Frontal cortex (tissue), 4 donors: ENCODE measurements at places on chromosomes 11 and 22. TPM values are rescaled to one million over a fixed set of nuclear protein-coding genes. Genes with fewer than 3 reads are reported as not detected.

DNA sequence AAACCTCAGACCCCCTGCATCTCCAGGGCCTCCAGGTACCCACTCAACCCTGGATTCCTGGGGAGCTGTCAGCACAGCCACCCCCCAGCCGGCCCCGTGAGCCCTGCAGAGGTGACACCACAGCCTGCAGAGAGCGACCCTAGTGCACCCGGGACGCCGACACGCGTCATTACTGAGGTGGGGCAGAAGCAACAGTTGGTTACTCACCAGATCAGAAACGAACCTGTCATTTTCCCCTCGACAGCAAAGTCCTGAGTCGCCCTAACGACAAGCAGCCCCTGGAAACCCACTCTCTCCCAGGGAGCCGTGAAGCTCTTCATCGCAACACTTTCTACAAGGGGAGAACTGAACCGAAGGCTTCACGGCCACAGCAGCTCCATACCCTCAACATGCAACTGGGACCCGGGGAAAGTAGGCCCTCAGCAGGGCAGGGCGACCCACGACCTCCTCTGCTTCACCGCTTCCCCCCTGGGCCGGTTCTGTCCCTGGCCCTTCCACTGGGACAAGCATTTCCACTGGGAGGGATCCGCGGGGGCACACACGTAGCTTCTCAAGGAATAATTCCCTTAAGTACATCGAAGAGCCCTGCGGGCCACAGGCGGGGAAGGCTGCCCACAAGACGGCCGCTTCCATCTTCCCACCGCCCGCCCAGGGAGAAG, 1.6 kb downstream of the BRD1 start:
- no peak for DNase-seq

GRCh38 chr11:132088551-132088950, 718.1 kb downstream of the NTM start:
- no peak for DNase-seq

GRCh38 chr22:43078522-43078921, 10.7 kb downstream of the TTLL1 start:
- DNase-seq = no peak

DNA sequence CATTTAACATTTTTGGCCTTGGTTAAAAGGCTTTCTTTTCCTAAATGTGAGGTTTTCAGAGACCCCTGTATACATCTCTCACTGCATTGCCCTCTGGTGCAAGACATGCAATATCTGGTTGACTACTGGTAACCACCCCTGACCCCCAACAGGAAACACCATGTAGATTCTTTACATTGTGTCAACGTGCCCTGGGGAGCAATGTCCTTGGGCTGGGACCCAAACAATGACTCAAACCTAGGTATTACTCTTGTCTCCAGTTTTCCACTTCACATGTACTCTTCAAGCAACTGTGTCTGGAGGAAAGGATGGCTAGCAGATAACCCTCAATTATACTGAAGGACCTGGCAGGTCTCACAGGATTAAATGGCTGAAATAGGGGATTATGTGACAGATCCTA, 1.1 kb upstream of the GPR83 start:
- no peak for DNase-seq

GRCh38 chr11:656426-656825, 19.4 kb downstream of the DRD4 start:
- no peak for DNase-seq

- no peak for DNase-seq
Measured at GRCh38 chr22:21568347-21569075, 997 bp downstream of the UBE2L3 start.

DNA sequence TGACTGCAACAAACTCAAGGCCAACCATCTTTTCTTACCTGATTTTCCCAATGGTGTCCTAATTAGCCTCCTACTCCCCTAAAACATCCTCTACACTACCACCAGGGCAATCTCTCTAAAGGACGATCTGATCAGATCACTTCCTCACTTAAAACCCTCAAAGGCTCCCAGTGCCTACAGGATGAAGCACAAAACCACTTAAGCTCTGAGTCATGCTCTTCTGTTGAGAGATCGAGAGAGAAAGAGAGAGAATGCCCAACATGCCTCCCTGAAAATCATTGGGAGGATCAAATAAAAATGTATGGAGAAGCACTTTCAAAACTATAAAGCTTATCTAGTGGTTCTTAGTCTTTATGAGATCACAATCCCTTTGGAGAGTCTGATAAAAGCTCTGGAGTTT, 171.1 kb downstream of the CADM1 start:
- DNase-seq = no peak

GRCh38 chr11:385594-386351, 8.2 kb upstream of the PKP3 start:
- no peak for DNase-seq

- DNase-seq = no peak
Measured at GRCh38 chr22:44486538-44486937, 11.5 kb downstream of the RTL6 start.

DNA sequence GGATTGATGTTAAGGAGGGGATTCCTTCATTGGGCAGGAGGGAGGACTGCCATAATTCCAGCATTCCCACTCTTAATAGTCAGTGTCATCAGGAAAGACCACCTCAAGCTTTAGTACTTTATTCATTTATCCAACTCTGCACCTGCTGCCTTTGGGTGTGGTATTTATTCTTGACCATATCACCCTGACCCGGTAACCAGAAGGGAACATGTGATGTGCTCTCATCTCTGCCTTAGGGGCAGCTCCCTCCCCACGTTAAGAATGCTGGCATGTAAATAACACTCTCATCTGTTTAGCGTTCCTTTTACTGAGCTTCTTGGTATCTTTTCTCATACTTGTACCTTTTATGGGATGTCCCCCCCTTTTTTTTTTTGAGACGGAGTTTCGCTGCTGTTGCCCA, 7.7 kb downstream of the CAT start:
- DNase-seq = no peak

DNA sequence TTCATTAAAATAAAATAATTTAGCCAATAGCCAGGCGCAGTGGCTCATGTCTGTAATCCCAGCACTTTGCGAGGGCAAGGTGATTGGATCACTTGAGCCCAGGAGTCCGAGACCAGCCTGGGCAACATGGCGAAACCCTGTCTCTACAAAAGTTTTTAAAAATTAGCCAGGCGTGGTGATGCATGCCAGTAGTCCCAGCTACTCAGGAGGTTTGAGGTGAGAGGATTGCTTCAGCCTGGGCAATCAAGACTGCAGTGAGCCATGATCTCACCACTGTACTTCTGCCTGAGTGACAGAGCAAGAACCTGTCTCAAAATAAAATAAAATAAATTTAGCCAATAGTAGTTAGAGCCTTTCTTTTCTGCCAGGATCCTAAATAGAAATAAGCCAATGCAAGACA, 12.2 kb downstream of the HPS5 start:
- no peak for DNase-seq

DNA sequence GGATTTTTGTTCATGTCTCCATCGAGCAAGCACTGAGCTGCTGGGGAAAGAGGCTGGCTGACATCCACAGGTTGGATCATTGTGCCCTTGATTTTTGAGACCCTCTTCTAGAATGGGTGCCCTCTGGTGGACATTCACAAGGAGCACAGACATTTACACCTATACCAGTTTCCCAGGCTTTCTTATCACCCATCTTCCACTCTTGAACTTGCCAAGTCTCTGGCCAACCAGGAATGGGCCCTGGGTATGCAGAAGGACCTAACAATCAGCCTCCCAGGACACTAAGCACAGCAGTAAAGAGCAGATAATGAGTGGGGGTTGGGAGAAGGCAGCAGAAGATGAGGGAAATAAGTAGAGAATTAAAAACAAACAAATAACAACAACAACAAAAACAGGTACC, 5.7 kb upstream of the INTS4 start:
- no peak for DNase-seq

ELMOD1 gene
- total RNA-seq = 118 TPM

DNA sequence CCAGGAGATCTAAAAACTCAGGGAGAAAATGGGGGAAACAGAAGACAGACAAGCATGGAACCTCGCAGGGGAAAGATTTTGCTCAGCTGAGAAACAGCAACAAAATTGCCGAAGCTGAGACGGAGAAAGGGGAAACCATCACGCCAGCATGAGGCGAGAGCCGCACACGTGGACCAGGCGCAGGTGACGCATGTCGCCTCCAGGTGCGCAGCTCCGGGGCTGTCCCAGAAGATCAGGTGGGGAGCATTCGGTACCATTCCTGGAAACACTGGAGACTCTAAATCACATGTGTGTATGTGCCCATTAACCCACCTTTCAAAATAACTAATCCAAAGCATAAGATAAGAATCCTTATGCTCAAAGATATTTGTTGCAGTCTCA, 121.7 kb downstream of the BRD1 start:
- no peak for DNase-seq

GRCh38 chr11:77636731-77637344, 756 bp downstream of the CLNS1A start:
- no peak for DNase-seq

- no peak for DNase-seq
Measured at GRCh38 chr11:60852117-60852981, 3.4 kb downstream of the PTGDR2 start.

DNA sequence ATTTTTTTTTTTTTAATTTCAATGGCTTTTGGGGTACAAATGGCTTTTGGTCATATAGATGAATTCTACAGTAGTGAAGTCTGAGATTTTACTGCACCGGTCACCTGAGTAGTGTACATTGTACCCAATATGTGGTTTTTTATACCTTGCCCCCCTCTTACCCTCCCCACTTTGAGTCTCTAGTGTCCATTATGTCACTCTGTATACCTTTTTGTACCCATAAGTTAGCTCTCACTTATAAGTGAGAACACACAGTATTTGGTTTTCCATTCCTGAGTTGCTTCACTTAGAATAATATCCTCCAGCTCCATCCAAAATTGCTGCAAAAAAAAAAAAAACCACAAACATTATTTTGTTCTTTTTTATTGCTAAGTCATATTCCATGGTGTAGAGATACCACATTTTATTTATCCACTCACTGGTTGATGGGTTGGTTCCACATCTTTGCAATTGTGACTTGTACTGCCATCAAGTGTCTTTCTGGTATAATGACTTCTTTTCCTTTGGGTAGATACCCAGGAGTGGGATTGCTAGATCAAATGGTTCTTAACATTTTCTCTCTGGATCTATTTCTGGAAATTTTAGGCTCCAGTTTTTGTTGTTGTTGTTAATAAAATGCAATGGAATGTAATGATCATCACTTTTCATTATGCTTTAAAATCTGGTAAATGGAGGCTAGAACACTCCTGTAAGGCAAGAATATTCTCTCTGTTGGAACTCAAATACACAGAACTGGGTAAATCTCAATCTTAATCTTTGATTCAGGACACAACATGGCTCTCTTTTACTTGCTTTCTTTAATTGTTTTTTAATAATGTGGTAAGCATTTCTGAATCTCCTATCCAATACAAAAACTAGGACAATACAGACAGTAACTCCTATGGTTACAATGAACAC, 10.3 kb downstream of the NEAT1 start:
- DNase-seq = no peak

GRCh38 chr22:32327596-32328171, 30.0 kb upstream of the RFPL3 start:
- no peak for DNase-seq

GAB4 gene
- not detected for total RNA-seq

DNA sequence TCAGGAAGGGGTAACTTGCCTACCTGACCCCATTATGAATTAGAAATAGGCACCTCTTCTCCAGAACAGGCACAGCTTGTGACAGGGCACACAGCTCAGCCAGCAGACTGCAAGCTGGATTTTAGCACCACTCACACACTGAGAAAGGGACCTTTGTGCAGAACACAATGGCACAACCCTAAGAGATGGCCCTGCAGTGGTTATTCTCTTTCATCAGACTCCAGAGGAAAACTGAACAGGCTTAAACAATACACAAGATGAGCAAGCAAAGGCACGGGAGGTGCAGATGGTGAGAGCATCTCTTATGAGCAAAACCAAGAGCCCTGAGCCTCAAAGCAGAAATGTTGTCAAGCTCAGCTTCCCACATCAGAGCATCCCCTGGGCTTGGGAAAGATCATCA, 93.8 kb upstream of the LRRC55 start:
- DNase-seq = no peak

ST14 gene
- total RNA-seq = not detected

UPK3A gene
- not detected for total RNA-seq
